Subcutaneous preadipocyte (primary cell): ENCODE measurements at places on chromosomes 3 and 15. TPM values are rescaled to one million over a fixed set of nuclear protein-coding genes. Genes with fewer than 3 reads are reported as not detected.

The BUB1B gene
- total RNA-seq: 18.4 and 40.1 TPM in 2 replicates

The LRRIQ4 gene
- total RNA-seq: not detected in 2 replicates

The IGF1R gene
- 13.6 and 21.5 TPM in 2 replicates for total RNA-seq

The ST3GAL6 gene
- 0.59 and 1.5 TPM in 2 replicates for total RNA-seq

The IL5RA gene
- not detected in 2 replicates for total RNA-seq

The PSTPIP1 gene
- total RNA-seq: under 0.01 and 0.37 TPM in 2 replicates

The SLC24A5 gene
- not detected in 2 replicates for total RNA-seq

The SAMD7 gene
- total RNA-seq: not detected in 2 replicates

The GOLGA6A gene
- not detected in 2 replicates for total RNA-seq

The STXBP5L gene
- total RNA-seq: not detected in 2 replicates

The SI gene
- not detected in 2 replicates for total RNA-seq

The SCAMP2 gene
- total RNA-seq: 19.5 and 20.7 TPM in 2 replicates

The TPRA1 gene
- 29.5 and 29.8 TPM in 2 replicates for total RNA-seq
